ENCODE measurements at places on chromosomes 16 and 17.

DNA sequence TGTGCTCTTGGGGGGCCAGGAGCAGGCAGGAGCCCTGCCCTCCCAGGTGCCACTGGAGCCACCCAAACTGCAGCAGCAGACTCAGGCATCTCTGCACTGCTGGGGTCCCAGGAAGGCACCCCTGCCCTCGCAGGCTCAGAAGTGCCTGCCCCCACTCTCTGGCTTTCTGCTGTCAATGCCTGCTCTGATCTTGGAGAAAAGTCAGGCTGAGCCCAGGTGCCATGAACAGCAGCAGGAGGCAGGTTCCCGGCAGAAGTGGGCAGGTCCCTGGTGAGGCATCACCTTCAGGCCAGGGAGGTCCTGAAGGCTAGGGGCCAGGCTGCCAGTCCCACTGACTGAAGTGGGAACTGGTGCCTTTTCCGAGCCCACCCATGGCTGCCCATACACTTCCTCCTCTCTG, 106.5 kb downstream of the MGAT5B start:
- no peak for DNase-seq
- no peak overlapping the region for H3K27ac ChIP-seq
- no peaks in the 10 kb centered on the region for H3K27me3 ChIP-seq
- H3K36me3 ChIP-seq: no peaks in the 10 kb centered on the region

DNA sequence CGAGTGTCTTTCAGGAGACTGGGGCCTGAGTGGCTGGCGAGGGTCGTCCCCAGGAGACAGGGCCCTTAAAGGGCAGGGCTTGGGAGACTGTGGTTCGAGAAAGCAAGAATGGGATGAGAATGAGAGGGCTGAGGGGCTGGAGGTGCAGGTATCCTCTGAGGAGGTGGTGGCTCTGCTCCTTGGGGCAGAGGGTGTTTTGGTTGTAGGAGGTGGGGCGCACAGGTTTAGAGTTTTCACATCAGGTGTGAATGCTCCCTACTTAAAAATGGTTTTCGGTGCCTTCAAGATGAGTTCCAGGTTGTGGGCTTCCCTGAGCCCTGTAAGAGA, 430 bp downstream of the BCAS3 start:
- no peaks in the 10 kb centered on the region for H3K27me3 ChIP-seq
- DNase-seq: no peak
- H3K36me3 ChIP-seq: no peaks in the 10 kb centered on the region
- peak overlapping the region; percentile 20 for H3K27ac ChIP-seq

GRCh38 chr17:13704333-13704732, 102.6 kb upstream of the HS3ST3A1 start:
- no peaks in the 10 kb centered on the region for H3K36me3 ChIP-seq
- no peak for DNase-seq
- H3K4me3 ChIP-seq: no peak overlapping the region
- H3K4me1 ChIP-seq: no peaks in the 10 kb centered on the region

- DNase-seq: no peak
- no peak overlapping the region for H3K4me3 ChIP-seq
- no peaks in the 10 kb centered on the region for H3K27me3 ChIP-seq
These were observed 6.8 kb downstream of the GABARAPL2 start for GRCh38 chr16:75572864-75573542.

- H3K27me3 ChIP-seq: no peaks in the 10 kb centered on the region
- no peak overlapping the region for H3K27ac ChIP-seq
- H3K4me1 ChIP-seq: no peaks in the 10 kb centered on the region
- peak; percentile 62 for DNase-seq
- no peaks in the 10 kb centered on the region for H3K36me3 ChIP-seq
These were observed 181.2 kb upstream of the COX10 start for GRCh38 chr17:13888056-13888609.

- peaks cover 5% of the 10 kb centered on the region for H3K4me1 ChIP-seq
- no peaks in the 10 kb centered on the region for H3K27me3 ChIP-seq
- H3K4me3 ChIP-seq: no peak overlapping the region
- DNase-seq: no peak
- peak overlapping the region; percentile 22 for H3K27ac ChIP-seq
These were observed 19.3 kb downstream of the CDH1 start for GRCh38 chr16:68756239-68756915.

DNA sequence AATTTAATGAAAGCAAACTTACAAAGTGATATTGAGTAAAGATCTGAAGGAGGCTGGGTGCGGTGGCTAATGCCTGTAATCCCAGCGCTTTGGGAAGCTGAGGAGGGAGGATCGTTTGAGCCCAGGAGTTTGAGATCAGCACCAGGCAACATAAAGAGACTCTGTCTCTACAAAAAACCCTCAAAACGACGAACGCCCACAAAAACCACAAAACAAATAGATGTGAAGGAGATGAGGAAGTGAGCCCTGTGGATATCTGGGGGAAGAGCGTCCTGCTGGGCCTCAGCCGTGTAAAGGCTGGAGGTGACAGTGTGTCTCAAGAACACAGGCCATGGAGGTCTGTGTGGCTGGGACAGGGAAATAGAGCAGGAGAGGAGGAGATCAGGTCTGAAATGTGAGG, 68.8 kb downstream of the ITFG1 start:
- H3K4me3 ChIP-seq: no peak overlapping the region
- H3K27me3 ChIP-seq: no peaks in the 10 kb centered on the region
- no peak overlapping the region for H3K27ac ChIP-seq

DNA sequence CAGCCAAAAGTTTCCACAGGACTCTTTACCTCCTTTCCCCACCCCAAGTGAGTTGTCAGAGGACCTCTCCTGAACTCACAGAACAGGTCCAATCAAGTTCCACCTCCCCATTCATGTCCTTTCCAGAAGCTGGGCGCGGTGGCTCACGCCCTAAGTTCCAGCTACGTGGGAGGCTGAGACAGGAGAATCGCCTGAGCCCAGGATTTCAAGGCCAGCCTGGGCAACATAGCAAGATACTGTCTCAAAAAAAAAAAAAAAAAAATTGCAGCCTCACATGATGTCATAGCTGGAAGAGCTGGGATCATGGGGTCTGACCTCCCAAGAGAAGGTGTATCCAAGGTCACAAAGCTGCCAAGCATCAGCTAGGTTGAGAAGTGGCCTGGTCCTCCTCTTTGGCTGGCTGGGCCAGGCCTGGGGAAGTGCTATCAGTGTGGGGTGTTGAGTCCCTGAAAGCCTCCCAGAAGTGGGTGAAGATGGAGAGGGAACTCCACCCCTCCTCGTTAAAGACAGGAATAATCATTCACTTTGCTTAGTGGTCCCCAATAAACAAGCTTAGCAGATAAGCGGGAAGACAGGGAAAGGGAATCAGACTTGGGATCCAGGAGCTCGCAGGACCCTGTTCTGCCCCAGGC, 5.5 kb upstream of the MNT start:
- peaks cover 20% of the 10 kb centered on the region for H3K4me1 ChIP-seq
- no peak overlapping the region for H3K4me3 ChIP-seq
- H3K27me3 ChIP-seq: no peaks in the 10 kb centered on the region

DNA sequence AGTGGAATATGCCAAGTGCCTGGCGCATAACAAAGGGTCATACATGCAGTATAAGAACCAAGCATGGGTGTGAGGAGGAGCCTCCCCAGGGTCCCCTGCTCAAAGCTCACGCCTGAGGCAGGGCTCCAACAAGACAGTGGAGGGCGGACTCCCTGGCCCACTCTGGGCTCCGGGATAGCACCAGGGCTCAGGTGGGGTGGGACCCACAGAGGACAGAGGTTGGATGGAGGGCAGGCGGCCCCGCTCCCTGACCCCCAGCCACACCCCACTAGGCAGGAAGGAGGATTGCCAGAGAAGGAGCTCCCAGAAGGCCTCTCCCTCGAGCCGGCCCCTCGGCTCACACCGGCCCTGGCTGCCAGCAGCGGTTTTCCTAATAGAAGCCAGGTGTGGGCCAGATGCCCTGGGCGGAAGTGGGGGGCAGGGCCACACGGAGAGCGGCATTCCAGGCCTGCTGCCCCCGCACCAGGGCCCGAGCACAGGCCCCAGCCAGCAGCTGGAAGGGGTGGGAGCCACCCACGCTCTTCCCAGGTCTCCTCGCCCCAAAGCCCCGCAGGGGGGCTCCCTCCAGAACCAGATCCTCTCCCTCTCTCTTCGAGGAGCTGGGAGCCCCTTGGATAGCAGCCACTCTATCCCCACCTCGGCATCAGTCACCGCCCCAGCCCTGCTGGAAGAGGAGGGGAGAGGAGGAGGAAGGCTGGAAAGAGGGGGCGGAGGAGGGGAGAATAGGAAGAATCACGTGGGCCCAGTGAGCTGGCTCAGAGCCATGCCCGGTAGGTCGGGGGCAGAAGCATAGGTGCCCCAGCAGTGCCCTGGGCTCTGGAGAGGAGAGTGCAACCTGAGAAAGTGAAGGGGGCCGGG, 21.0 kb downstream of the VASN start:
- peaks cover 3% of the 10 kb centered on the region for H3K36me3 ChIP-seq
- no peaks in the 10 kb centered on the region for H3K4me1 ChIP-seq
- H3K4me3 ChIP-seq: no peak overlapping the region
- no peaks in the 10 kb centered on the region for H3K27me3 ChIP-seq
- DNase-seq: peak; percentile 90
- peak overlapping the region; percentile 69 for H3K27ac ChIP-seq

DNA sequence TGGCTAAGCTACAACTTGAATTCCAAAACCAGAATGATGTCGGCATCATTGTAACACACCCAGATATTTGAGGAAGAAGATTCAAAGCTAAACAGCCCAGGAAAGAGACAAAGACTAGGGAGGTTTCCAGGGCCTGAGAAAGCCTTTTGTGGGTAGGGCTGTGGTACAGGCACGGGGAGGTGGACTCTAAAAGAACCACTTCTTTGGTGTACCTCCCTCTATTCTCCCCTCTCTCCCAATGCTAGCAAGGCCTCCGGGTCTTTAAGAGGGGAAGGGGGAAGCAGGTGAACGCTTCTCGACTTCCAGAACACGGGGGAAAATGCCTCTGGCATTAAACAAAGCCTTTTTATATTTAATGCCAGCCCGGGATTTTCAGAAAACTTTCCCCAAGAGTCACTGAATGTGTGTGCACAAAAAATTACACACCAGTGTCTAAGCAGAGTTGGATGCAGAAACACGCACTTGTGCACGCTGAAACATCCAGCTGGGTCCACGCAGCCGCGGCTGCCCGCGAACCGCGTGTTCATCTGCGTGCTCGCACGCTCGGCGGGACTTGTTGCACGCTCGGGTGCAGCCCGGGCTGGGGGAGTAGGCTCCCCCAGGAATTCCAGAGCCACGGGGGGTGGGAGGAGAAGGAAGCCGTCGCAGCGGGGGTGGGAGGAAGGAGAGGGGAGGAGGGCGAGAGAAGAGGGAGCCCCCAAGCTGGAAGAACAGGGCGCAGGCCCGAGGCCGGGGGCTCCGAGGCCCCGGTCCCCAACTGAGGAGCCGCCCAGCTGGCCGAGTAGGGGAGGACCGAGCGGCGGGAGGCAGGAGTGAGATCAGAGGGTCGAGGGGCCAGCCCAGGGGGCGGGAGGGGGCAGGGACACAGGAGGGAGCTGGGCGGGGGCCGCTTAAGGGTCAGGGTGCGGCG, 20.1 kb upstream of the ZNF423 start:
- DNase-seq: peak; percentile 75
- peaks cover 2% of the 10 kb centered on the region for H3K4me1 ChIP-seq
- no peaks in the 10 kb centered on the region for H3K27me3 ChIP-seq
- no peaks in the 10 kb centered on the region for H3K36me3 ChIP-seq

DNA sequence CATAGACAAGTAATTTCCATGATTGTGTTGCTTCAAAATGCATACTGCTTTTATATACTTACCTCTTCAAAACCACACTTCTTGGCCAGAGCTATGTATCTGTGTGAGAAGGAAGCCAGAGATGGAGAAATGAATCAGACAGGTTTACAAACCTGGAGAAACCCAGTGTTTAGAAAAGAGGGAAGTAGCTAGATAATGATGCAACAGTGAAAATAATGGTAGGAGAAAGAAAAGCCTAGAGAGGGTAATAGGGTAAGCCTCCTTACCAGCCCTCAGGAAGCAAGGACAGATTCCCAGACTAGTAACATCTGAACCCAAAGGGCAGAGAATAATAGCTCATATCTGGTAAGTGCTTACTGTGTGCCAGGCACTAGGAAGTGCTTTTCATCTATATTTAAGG, 250.3 kb upstream of the CDH11 start:
- no peaks in the 10 kb centered on the region for H3K4me1 ChIP-seq
- no peak overlapping the region for H3K27ac ChIP-seq
- H3K27me3 ChIP-seq: no peaks in the 10 kb centered on the region
- H3K36me3 ChIP-seq: no peaks in the 10 kb centered on the region
- H3K4me3 ChIP-seq: no peak overlapping the region
- no peak for DNase-seq

- H3K36me3 ChIP-seq: no peaks in the 10 kb centered on the region
- DNase-seq: no peak
- H3K27ac ChIP-seq: no peak overlapping the region
- no peaks in the 10 kb centered on the region for H3K27me3 ChIP-seq
- H3K4me1 ChIP-seq: no peaks in the 10 kb centered on the region
- H3K4me3 ChIP-seq: no peak overlapping the region
These were observed 34.3 kb downstream of the C17orf75 start for GRCh38 chr17:32307658-32308057.

GRCh38 chr16:70481929-70482536, 27.6 kb downstream of the FCSK start:
- H3K36me3 ChIP-seq: no peaks in the 10 kb centered on the region
- DNase-seq: no peak
- H3K4me3 ChIP-seq: no peak overlapping the region
- H3K27me3 ChIP-seq: no peaks in the 10 kb centered on the region
- H3K27ac ChIP-seq: no peak overlapping the region
- no peaks in the 10 kb centered on the region for H3K4me1 ChIP-seq

Measured in kidney (tissue), 22 donors.